ENCODE measurements at places on chromosomes 3 and 15.
A peak's percentile ranks its signal among the peaks of the same experiment; 100 is the strongest.

DNA sequence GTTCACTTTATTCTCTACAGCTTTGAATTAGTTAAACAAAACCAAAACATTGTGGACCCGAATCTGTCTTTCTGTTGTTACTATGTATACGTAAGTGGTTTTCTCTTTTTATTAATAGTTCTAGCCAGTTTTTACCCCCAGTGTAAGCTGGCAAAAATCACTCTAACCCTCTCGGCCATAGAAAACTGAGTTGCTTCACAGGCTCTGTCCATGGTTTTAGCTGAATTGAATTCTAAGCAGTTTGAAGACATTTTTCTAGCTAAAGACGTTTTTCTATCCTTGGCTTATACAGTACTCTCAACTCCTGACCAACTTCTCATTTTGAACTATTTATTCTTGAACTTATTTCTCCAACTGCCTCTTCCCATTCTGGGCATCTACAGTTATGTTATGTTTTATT lies 62.9 kb downstream of the CDIN1 start:
- DNase-seq: no peak

- DNase-seq: no peak
Observed at GRCh38 chr3:134655706-134656105, 4.9 kb upstream of the KY start.

DNA sequence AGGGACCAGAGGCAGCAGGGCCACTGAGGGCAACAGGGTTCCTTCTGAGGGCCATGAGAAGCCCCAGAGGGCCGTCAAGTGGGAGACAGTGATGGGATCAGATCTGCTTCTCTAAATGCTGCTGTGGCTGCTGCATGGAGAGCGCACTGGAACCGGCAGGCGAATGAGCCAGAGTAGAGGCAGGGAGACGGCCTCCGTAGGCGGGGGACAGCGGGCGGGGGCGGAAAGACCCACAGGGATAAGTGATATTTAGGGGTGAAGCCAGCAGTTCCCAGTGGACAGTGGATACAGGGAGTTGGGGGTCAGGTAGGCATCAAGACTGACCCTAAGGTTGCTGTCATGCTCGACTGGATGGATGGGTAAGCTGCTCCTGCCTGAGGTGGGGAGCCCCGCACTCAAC lies 45.0 kb downstream of the GLDN start:
- DNase-seq: no peak

GRCh38 chr3:138394686-138395085 lies 39.7 kb upstream of the ESYT3 start:
- no peak for DNase-seq

GRCh38 chr15:90561344-90562244 lies 31.9 kb downstream of the CRTC3 start:
- peak; percentile 66 for DNase-seq

- peak; percentile 18 for DNase-seq
Observed at GRCh38 chr3:197854596-197855343, 63.7 kb downstream of the LRCH3 start.

GRCh38 chr15:49750553-49750952 lies 129.7 kb downstream of the DTWD1 start:
- DNase-seq: no peak
